ENCODE measurements at places on chromosomes 12 and 14.

GRCh38 chr14:32426586-32427388, 97.7 kb downstream of the AKAP6 start:
- DNase-seq: no peak

- no peak for DNase-seq
Observed at GRCh38 chr14:70257526-70257925, 68.8 kb upstream of the SLC8A3 start.

- no peak for DNase-seq
Observed at GRCh38 chr12:130143136-130143535, 19.1 kb upstream of the FZD10 start.

DNA sequence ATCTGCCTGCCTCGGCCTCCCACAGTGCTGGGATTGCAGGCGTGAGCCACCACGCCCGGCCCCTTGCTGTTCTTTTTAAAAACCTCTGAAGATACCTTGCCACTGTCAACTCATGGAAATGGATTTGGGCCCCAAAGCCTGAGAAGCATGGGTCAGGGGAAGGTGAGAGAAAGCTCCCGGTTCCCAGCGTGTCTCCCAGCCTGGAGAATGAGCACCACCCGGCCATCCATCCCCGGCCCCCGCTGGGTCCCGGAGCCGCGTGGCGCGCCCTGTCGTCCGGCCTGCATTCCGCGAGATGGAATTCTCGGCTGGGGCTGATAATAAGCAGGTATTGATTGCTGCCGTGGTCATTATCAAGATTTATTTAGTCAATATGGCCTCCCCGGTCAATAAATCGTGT, 126.5 kb upstream of the MYL2 start:
- DNase-seq: no peak

DNA sequence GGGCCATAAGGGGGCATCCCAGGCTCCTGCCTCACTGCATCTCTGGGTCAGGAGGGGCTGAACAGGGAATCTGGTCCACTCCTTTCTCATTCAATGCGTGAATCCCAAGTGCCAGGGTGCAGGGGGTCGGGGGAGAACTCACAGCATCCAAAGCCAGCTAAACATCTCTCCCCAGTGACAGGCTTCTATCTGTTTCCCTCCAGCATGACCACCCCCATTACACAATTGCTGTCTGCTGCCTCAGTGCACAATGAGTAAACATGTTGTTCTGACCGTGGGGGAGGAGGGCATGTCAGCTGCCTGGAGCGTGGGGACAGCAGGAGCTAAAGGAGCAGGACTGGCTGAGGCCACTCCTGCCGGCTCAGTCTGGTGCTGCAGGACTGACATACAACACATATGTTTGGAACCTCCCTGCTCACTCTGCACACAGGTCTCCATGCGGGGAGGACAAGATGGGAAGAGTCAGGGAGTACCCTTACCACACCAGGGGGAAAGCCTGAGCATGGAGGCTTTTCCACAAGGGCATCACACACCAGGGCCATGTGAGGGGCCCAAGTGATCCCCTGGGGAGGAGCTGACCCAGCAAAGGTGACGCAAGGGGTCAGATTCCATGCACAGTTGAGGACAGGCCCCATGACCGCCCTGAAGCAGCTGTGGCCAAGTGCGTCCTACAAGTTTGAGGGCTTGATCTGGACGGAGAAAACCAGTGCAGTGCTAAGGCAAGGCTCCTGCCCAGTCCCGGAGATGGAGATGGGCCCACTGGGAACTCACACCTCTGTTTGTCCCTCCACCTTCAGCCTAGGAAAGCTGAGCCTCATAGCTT, 1.4 kb downstream of the TNS2 start:
- DNase-seq: peak; percentile 81

- DNase-seq: no peak
Observed at GRCh38 chr12:26937443-26937862, 328 bp downstream of the INTS13 start.

- no peak for DNase-seq
Observed at GRCh38 chr12:52241205-52241842, 8.3 kb downstream of the KRT7 start.

GRCh38 chr14:54688229-54688628, 121.3 kb downstream of the SAMD4A start:
- no peak for DNase-seq

DNA sequence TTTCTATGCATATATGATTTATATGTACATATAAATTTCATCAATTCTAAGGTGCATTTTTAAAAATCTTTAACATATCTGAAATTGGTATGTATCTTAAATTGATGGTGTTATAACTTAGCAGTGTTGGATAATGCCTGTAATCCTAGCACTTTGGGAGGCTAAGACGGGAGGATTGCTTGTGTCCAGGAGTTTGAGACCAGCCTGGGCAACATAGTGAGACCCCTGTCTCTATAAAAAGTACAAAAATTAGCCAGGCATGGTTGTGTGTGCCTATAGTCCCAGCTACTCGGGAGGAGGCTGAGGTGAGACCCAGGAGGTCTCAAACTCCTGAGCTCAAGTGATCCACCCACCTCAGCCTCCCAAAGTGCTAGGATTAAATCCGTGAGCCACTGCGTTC, 6.5 kb upstream of the GALNT6 start:
- no peak for DNase-seq

DNA sequence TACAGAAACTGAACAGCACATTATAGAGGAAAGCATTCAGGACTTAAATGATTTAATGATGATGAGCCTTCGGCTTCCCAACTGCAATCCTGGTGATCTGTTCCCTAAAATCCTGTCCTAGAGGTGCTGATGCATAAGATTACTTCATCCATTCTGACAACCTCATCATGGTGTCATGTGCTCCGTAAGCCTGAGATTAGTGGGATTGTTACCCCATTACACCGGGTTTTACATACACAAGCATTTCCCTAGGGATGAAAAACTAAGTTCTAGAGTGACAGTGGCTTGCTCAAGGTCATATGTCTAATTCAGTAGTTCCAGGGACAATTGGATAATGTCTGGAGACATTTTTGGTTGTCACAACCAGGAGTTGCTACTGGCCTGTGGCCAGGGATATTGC, 2.5 kb upstream of the RNASE13 start:
- no peak for DNase-seq

GRCh38 chr12:5997260-5997659, 52.2 kb upstream of the ANO2 start:
- no peak for DNase-seq

DNA sequence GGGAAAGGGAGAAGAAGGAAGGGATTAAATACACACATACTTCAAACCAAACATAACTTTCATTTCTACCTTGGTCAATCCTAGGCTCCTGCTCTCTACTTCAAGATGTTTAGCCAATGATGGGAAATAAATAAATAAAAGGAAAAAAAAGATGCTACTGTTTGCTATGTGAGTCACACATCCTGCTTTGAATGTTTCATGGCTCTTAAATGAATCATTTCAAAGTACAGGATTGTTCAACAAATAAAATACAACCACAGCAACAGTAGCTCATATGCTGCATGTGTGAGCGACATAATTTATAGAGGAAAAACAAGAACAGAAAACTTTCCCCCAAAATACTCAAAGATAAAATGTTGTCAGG, 54.3 kb upstream of the NPFF start:
- peak; percentile 92 for DNase-seq

- DNase-seq: no peak
Observed at GRCh38 chr12:103572312-103573045, 14.6 kb upstream of the STAB2 start.

GRCh38 chr14:45194964-45195363, 58.0 kb downstream of the MIS18BP1 start:
- DNase-seq: no peak

DNA sequence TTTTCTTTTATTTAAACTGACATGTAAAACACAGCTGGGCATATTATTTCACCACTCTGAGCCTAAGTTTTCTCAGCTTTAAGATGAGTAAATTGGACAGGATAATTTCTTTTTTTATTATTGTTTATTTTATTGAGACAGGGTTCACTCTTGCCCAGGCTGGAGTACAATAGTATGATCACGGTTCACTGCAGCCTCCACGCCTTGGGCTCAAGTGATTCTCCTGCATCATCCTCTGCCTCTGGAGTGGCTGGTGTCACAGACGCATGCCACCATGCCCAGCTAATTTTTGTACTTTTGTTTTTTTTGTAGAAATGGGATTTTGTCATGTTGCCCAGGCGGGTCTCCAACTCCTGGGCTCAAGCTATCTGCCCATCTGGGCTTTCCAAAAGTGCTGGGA, 12.7 kb downstream of the BMAL2 start:
- no peak for DNase-seq

GRCh38 chr14:99562856-99563748, 40.9 kb downstream of the CCDC85C start:
- peak; percentile 75 for DNase-seq

GRCh38 chr14:100219126-100219785, 19.7 kb upstream of the YY1 start:
- DNase-seq: no peak

- DNase-seq: no peak
Observed at GRCh38 chr12:89185181-89185580, 167.1 kb downstream of the DUSP6 start.

DNA sequence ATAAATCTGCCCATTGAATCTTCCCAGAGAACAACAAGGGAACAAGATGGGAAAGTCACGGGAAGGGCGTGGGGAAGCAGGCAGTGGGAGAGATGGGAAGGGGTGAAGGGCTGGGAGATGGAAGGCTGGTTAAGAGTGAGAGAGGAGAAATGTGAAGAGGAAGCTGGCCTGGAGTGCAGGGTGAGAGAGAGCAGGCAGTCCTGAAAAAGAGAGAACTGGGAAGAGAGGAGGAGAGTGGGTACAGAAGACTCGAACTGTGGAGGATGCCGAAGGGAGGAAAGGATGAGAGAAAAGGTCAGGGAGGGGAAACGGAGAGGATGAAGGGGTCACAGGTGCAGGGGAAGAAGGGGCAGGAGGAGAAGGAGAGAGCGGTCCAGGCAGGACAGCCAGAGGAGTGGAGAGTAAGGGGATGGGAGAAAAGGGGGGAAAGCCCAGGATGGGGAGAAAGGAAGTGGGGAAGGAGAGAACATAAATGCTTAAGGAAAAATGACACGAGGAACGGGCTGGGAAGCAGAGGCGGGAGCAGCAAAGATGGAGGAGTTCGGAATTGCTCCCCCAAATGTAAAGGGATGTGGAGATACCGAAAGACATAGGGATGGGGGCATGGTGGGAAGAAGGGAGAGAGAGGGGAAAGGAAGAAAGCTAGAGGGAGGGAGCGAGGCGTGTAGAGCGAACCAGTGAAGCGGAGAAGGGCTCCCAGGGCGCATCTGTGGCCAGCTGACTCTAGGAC, 1.2 kb downstream of the PIANP start:
- no peak for DNase-seq

DNA sequence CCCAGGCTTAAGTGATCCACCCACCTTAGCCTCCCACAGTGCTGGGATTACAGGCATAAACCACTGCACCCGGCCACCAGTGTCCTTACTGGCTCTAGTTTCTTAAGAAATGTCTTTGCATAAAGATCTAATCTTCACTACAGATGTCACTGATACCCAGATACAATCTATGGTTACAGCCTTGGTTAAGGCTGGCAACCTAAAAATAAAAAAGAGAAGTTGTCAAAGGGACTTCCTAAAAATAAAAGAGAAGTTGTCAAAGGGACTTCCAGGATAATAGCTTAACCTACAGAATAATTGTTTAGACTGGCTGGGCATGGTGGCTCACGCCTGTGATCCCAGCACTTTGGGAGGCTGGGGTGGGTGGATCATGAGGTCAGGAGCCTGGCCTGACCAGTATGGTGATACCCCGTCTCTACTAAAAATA, 27.6 kb downstream of the ETFBKMT start:
- no peak for DNase-seq

- DNase-seq: peak; percentile 79
Observed at GRCh38 chr12:45762185-45763110, 32.9 kb downstream of the ARID2 start.

DNA sequence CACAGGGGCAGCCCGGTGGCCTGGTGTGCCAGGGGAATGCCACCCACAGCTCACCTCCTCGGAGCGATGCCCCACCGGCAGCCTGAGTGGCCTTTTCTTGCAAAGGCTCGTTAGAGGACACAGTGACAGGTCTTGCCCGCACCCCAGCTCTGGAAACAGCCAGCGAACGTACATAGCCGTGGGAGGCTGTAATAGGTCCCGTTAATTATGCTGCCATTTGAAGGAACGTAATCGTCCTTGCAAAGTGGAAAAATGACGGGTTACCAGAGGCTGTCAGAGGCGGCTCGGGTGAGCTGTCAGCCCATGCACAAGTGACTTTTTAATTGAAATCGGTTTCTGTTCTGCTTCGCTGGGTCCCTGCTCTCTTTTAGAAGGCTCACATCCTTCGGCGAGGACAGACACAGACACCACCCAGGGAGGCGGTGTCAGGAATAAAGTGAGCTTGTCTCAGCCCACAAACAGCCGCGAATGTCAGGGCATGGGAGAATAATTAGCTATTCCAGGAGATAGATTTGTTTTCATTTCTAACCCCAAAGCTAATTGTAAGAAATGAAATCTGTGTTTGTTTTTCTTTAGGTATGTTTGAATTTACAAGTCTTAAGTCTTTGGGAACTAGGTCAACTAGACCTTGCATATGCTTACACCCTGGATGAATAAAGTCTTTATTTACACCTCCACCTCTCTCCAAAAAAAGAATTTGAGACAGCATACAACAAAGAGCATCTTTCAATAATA, 77.2 kb upstream of the RFLNA start:
- DNase-seq: no peak

DNA sequence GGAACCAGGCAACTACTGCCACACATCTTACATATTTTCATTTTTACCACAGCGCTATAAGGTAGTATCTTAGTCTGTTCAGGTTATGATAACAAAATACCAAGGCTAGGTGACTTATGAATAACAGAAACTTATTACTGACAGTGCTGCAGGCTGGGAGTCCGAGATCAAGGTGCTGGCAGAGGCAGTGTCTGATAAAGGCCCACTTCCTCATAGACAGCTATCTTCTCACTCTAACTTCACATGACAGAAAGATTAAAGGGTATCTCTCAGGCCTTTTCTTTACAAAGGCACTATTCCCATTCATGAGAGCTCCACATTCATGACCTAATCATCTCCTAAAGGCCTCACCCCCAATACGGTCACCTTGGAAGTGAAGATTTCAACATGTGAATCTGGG, 59.8 kb upstream of the MDM1 start:
- DNase-seq: no peak

Measured in fibroblast of pulmonary artery (primary cell).